Stromal cell of bone marrow (primary cell): ENCODE measurements at places on chromosomes 1 and 21.

- DNase-seq, result no peak
Observed at GRCh38 chr1:4674676-4675075, 20.3 kb downstream of the AJAP1 start.

DNA sequence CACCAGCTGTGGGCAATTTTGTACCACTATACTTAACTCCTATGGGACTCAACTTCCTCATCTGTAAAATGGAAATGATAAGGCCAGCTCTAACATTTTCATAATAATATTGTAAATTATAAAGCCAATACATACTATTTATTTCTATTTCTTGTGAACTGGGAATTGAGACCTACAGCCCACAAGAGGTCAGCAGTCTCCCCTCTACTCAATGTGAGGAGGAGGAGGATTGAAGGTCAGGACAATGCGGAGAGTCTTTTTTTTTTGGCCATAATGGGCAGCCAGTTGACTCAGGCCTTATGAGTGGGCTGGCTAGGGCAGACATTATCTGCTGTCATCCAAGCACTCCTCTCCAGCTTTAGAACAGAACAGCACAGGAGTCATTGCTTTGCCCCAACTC, 90.5 kb downstream of the NUF2 start:
- DNase-seq, result no peak

DNA sequence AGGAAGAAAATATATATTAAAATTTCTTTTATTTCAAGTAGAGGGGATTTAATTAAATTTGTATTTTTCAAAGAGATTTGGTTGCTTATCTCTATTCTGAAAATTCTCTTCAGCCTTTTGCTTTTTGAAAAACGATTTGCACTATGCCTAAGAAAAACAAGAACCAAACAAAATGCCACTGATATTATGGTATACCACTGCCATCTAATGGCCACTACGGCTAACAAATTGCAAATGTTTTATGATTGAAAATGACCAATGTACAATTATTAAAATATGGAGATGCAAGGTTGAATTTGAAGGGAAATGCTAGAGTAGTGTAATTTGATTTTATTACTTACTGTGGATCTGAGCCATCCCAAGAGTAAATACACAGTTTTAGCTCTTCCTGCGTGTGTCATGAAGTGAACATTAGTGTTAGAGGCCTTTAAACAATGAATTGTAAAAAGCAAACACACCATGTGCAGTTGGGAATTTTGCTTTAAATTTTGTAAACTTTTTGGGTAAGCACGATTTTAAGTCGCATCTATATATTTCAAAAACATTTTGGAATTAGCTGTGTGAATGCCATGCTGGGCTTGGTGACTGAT, 137.4 kb upstream of the USP25 start:
- peak; percentile 36 for DNase-seq

GRCh38 chr1:246971090-246971721, 36.7 kb downstream of the ZNF695 start:
- peak; percentile 20 for DNase-seq

- no peak for DNase-seq
Observed at GRCh38 chr1:19138331-19138730, 71.7 kb downstream of the UBR4 start.

GRCh38 chr1:7076572-7076971, 291.3 kb downstream of the CAMTA1 start:
- no peak for DNase-seq

DNA sequence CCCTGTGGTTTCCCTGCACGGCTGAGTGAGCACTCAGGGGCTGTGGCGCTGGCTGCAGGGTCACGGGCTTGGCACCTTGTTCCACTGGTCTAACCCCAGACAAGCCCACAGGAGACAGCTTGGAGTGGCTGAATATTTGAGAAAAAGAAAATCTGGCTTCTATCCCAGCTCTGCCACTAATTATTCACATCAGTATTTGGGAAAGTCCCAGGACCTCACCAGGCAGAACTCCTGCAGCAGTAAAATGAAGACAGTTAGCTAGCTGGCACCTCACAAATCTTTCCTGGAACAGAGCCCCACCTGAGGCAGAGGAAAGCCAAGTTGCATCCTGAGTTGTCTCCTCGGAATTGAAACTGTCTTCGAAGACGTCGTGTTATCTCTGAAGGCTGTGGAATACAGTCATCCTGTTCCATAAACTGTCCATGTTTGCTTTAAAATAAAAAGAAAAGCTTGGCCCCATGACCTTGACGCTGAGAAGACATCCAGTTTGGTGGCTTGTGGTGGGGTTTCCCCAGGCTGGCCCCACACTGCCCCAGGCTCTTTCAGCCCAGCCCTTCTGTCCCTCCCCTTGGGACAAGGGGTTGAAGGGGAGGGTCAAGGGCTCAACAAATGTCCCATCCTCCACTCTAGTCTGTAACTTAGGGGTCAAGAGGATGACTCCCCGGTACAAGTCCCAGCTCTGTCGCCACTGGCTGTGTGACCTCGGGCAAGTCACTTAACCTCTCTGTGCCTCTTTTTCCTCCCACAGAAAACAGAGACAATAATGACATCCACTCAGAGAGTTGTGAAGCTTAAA, 93.8 kb upstream of the TMPRSS2 start:
- no peak for DNase-seq
